Activated CD8-positive, alpha-beta memory T cell treated with anti-CD3 and anti-CD28 coated beads, Interleukin-2, amount 50 U/mL, for 4 hours (primary cell): ENCODE measurements at places on chromosomes 3 and 15.
A peak's percentile ranks its signal among the peaks of the same experiment; 100 is the strongest.

DNA sequence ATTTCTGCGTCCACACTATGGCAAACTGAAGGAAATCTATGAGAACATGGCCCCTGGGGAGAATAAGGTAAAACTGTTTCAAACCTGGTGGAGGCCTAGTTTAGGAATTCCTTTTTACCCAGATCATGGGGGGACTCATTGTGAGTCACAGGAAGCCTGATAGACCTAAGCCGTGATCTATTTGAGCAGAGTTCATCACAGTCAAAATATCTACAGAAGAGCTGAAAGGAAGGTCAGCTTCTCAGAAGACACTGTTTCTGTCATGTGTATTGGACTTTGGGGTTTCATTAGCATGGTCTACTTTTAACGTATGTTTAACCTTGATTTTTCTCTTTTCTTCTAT, 1.3 kb downstream of the PSMD2 start:
- DNase-seq: no peak

GRCh38 chr15:84934942-84935729, 46.5 kb upstream of the PDE8A start:
- no peak for DNase-seq

GRCh38 chr3:45508483-45509037, 86.0 kb upstream of the LIMD1 start:
- DNase-seq: no peak

DNA sequence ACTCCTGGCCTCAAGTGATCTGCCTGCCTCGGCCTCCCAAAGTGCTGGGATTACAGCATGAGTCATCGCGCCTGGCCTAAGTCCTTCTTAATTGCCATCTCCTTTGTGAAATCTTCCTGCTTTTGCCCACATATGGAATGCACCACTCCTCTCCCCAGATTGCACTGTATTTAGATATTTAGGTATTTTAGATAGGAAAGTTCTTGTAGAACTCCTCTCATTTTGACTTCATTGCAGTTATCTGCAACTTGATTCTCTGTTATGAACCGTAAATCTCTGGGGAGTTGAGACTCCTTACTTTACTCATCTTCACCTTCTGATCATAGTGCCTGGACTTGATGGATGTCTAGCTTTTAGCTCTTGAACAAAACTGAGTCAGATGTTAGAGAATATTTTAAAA, 150.7 kb downstream of the AKAP13 start:
- DNase-seq: no peak

- DNase-seq: no peak
Measured at GRCh38 chr3:43789028-43789427, 98.3 kb downstream of the ABHD5 start.

- no peak for DNase-seq
Measured at GRCh38 chr3:164748626-164749025, 329.7 kb downstream of the SI start.

GRCh38 chr3:123347691-123348264, 101.1 kb downstream of the ADCY5 start:
- no peak for DNase-seq

DNA sequence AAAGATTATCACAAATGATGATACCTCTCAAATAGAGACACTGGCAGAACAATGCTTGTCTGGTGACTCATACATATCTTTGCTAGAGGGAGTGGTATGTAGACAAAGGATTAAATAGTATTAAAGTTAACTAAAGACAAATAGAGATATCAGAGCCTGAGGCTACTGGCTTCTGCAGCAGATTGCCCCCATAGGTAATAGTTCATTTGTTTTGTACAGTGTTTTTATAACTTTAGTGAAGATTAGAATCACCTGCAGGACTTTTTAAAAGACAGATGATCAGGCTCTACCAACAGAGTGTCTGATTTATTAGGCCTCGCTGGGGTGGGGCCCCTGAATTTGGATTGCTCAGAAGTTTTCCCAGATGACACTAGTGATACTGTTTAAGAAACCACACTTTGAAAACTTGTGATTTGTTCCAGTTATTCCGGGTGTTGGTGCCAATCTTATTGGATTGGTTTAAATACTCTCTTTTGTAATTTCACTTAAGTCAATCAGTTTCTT, 96.4 kb downstream of the NAALADL2 start:
- DNase-seq: no peak

- no peak for DNase-seq
Measured at GRCh38 chr3:148238421-148238821, 459.3 kb upstream of the AGTR1 start.

DNA sequence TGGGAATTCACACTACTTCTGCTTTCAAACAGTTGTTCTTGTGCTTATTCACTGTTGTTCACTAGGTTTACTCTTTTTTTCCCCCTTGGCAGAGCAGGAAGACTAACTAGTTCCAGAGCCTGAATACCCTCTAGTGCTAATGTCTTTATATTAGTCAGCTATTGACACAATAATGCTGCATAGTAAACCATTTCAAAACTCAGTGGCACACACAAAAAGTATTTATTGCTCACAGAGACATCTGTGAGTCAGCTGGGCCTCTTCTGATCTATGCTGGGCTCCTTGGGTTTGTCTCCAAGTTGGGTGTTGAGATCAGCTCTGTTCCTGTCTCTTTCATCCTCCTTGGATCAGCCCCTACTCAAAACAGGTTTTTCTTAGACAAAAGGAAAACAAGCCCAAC, 51.1 kb downstream of the RSRC1 start:
- DNase-seq: no peak

DNA sequence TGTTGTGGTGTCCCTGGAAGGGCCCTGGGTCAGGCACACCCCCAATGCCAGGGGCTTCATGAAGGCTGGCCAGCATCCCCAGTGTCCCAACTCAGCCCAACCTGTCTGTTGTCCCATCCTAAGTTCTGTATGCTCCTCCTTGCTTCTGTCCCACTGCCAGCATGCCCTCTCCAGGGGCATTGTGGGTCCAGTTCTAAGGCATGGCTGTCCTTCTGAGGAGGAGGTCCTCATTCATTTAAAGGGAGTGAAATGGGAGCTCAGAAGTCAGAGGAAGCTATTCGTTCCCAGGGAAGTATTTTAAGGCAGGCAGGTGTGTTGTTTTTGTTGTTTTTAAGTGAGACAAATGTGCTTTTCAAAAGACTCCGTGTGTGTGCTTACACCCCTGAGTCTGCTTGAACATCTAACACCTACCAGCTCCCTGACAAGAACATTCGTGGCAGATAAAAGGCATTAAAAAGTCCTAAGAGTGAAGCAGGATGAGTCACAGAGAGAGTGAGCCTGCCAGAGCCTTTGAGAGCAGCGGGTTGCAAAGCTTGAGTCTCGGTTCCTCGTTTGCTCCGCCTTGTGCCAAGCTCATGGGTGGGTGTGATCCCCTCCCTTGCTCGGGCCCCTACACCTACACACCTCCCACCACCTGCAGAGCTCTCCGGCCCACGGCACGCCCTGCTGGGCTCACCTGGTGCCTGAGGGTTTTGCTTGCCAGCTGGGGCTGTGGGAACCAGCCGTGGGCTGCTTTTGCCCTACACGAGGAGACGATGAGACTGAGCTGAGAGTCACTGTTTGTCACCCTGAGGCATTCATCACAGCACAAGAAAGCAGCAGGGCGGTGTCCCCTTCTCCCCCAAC, 183.4 kb upstream of the TOPAZ1 start:
- DNase-seq: peak; percentile 44

- DNase-seq: no peak
Measured at GRCh38 chr3:113185194-113185835, 26.0 kb upstream of the BOC start.

- DNase-seq: no peak
Measured at GRCh38 chr15:67005294-67005996, 60.0 kb upstream of the SMAD3 start.

DNA sequence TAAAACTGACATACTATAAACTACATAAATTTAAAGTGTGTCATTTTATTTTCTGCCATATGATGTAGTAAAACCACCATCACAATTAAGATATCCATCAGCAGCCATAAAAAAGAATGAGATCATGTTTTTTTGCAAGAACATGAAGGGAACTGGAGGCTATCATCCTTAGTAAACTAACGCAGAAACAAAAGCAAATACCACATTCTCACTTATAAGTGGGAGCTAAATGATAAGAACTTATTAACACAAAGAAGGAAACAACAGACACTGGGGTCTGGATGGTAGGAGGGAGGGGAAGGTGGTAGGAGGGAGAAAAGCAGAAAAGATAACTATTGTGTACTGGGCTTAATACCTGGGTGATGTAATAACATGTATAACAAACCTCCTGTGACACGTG, 24.6 kb downstream of the CCDC14 start:
- no peak for DNase-seq

DNA sequence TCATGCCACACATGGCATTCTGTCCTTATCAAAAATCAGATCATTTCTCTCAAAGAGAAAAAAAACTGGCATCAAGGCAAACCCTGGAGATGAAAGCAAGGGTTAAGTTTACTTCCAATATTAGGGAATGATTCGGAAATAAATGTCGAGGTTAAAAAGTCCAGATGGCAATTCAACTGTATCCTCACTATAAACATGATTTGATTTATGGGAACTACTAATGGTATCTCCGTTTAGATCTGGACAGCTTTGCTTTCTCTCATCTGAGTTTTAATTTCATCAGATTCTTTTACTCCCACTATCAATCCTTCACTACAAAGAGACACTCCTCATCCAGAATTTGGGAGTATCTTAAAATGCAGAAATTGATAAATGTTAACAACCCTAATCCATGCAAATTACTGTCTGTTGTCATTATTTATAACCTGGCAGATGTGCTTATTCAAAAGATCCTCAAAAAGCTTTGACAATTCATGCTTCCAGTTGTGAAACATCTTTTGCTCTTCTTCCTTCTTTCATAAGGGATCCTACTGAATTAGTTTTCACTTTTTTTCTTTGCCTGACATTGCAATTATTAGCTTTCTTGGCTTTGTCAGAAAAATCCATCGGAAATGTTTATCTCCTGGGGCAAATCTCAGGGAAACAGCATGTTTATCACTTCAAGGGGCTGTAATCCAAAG, 903.2 kb downstream of the MCTP2 start:
- no peak for DNase-seq

DNA sequence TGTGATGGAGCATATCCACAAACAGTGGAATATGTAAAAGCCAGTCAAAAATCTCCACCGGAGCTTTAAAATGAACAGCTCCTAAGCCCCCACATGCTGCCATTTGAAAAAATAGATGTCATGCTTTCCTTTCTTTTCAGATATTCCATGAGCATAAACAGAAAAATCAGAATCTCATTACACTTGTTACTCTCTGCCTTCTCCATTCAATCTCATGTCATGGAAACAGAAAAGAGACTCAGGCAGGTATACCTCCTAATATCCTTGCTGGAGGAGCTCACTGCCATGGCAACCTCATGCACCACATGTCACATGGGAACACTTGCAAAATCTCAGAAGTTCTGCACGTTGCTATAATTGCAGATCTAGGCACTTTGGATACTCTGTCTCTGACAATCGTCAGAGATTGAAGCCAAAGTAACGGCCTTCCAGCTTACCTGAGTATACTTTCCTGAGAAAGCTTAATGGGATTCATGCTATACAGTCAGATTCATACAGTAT, 317.0 kb upstream of the ADAMTS9 start:
- no peak for DNase-seq

DNA sequence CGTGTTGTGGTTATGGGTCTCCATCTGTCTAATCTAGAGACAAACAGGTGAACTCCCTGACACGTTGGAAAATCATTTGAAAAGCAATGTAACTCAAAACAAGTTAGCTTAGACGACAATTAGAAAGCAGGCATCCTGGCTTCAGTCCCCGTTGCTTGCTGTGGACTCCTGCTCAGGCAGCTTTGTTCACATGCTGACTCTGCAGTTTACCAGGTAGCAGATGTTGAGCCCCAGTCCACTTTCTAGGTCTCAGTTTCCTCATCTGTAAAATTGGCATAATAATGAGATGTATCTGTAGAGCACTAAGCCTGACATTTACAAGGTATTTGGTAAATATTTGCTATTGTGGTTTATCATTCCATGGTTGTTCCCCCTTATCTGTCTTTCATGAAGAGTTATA, 327.2 kb upstream of the CHRM5 start:
- DNase-seq: no peak

DNA sequence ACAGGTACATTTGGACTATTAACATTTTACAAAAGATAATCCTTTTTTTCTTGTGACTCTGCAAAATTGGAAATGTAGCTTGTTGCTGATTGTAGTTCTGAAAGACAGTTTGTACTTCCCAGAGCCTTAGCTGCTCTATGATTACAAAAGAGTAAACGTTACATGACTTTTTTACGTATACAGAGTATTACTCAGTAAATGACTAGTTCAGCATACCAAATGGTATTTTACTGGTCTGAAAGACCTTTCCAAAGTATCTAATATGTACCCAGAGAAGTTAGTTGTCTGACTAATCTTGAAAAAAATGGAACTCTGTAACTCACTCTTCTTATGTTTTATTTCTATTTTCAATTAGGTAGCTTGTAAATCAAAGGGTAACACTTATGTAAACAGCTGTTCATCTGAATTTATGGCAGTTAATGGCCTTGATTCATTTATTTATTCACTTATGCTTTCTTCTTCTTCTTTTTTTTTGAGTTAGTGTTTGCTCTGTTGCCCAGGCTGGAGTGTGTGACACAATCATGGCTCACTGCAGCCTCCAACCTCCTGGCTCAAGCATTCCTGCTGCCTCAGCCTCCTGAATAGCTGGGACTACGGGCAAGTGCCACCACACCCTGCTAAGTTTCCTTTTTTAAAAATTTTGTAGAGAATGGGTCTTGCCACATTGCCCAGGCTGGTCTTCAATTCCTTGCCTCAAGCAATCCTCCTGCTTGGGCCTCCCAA, 151.7 kb downstream of the C3orf38 start:
- no peak for DNase-seq

DNA sequence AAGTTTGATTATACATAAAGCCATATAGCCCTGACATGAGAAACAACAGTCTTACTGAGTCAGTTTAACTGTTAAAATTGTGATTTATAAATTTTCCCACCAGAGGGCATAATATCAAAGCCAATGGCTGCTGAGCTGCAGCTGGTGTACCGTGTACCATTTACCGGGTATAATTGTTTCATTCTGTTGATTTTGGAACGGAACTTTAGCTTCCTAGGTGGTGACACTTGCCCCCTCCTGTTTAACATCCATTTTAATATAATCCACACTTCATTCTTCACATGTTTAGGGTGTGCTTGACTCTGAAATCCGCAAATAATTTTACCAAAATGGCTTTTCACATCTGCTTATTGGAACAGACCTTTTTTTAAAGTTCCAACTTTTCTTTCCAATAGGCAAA, 72.8 kb downstream of the SLC9A9 start:
- no peak for DNase-seq

DNA sequence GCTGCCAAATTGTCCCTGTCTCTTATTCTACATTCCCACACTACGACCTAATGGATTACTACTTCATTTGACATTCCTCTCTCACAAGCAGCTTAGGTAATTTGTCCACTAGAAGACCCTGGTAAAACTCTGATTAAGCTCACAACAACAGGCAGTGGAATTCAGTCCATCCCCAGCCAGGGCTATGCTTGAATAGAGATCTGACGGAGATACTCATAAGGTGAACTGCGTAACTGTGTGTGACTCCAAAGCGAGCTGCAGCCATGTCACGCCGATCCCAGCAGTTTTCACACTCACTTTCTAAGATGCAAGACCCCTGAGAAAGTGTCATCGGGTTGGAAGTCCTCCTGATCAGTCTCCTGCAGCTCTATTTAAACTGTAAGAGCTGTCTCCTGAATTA, 25.7 kb upstream of the ROBO2 start:
- no peak for DNase-seq
